ENCODE measurements at places on chromosomes 2 and 18.
A peak's percentile ranks its signal among the peaks of the same experiment; 100 is the strongest.

GRCh38 chr18:75167759-75168618 lies 41.0 kb downstream of the PTGR3 start:
- no peak for DNase-seq

- no peak for DNase-seq
Measured at GRCh38 chr2:85183479-85183878, 50.3 kb downstream of the TCF7L1 start.

DNA sequence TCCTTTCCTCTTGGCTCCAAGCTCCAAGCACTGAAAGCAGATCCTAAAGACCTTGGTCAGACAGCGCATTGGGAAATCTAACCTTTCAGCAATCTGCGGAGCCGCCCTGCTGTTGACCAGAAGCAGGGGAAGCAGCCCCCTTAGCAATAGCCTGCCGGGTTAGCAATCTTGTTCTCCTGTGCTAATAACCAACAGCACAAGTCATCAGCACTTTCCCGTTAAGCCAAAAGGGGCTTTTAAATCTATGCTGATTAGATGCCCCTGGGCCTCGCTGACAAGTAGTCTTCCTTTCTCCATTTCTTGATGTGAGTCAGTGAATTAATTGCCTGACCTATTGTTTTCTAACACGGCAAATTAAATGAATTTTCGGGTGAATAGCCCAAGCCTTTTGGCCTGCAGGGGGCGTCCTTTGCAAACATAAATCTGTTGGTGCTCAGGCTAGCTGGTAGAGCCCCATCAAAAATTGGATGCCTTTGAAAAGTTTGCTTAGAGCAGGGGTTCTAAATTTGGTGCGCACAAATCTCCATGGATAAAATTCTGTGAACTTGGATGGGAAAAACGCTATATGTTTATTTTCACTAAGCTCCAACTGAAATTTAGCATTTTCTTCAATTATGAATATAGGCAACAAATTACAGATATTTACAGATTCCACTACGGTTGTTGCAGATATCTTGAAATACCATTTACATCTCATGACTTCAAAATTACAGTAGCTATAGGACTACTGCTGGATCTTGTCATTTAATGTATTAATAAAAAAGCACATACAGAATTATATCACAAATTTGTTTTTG lies 24.6 kb downstream of the MAIP1 start:
- DNase-seq, result peak; percentile 91

GRCh38 chr18:23194155-23194996 lies 59.1 kb downstream of the CABLES1 start:
- DNase-seq, result no peak

GRCh38 chr2:105611811-105612424 lies 132.8 kb upstream of the NCK2 start:
- no peak for DNase-seq

DNA sequence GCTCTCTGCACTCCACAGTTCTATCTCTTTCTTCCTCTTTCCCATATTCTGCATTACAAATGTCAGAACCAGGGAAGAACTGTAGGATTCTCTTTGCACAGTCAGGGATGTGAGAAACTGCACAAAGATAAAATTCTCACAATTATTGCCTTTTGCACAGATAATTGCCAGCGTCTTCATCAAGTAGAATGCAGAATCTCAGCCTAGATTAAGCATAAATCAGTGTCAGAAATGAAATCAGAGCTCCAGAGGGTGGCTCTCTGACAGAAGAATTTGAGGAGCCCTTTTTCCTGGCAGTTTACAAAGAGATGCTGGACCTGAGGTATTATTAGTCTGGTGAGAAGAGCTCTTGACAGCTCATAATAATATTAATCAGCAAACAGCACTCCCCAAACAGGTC lies 173.1 kb downstream of the PTH2R start:
- no peak for DNase-seq

DNA sequence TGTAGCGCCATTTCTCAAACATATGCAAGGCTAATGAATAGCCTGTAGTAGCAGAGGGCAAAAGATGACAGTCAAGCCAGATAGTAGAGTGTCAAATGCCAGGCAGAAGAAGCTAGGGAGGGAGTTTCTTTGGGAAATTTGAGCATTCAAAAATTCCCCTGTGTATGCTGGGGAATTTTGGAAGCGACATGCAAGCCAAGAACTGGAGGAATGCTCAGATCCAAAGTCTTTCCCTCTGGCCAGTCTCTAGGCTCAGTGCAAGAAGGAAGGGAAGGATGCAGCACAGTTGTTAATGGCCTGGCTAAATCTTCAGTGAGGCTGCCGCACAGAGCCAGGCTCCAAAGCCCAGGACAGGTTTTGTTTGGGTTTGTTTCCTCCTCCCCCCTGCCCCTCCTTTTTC lies 59.9 kb downstream of the ATP9B start:
- DNase-seq, result no peak

GRCh38 chr2:30871980-30872789 lies 64.9 kb upstream of the CAPN13 start:
- DNase-seq, result no peak

GRCh38 chr2:28656937-28657615 lies 94.6 kb upstream of the PPP1CB start:
- peak; percentile 38 for DNase-seq

DNA sequence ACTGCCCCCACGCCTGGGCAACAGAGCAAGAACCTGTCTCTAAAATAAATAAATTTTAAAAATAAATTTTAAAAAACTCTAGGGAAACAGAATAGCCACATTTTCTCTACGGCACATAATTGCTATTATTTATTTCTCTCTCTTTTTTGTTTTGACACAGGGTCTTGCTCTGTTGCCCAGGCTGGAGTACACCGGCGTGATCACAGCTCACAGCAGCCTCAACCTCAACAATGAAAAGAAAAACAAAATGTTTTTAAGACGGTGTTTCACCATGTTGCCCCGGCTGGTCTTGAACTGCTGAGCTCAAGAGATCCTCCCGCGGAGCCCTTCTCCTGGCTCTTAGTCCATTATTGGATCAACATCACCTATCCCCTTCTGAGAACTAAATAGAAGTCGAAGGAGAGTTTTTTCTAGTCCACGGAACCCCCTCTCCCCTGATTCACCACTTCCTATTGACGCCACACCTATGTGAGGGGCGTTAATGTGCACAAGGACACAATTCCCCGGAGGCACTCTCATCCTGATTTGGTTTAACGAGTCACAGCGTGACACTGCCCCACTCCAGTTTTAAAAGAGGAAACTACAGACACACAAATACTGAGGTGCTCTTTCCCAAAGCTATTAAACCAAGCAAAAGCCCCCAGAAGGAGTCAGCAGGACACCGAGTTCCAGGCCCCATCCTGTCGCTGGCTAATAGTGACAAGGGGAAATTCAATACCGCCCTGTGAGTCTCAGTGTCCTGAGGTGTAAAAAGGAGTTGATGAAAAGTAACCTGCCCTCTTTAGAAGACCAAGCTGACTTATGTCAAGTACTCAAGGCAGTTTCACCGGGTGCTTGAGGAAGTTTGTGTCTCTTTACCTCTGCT lies 1.1 kb downstream of the NPC1 start:
- peak; percentile 17 for DNase-seq

Measured in activated CD4-positive, alpha-beta T cell treated with anti-CD3 and anti-CD28 coated beads, Interleukin-2, amount 50 U/mL, for 48 hours (primary cell).